ENCODE measurements at places on chromosomes 2 and 18.

DNA sequence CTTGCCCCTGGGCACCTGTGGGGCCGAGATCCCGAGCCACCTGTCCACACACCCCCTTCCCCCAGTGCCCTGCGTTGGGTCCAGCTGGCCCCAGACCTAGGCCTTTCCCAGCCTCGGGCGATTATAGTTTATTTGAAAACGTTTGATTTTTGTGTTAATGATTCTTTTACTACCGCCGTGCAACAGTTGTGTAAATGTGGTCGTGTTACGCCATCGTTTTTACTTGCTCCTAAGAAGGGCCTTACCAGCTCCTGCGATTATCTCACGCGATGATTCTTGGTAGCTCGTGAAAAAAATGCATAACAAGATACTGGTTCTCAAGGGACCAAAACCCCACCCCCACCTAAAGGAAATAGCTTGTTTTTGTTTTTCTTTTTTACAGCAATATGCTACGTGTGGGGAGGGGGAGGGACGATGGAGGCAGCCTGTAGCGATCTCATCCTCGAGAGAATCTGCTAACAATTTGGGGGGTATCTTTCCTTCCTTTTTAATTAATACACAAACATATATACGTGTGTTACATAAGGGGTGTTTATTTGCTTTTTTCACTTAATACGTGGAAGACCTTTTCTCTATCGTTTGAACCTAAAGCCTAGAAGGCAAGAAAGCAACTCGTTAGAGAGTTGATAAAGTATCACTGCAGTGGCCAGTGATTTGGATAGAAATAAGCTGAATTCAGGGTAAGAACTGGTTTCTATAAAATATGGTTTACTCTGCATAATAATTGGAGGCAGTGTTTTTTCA is 1.0 kb downstream of the ZDBF2 start:
- DNase-seq, result no peak

DNA sequence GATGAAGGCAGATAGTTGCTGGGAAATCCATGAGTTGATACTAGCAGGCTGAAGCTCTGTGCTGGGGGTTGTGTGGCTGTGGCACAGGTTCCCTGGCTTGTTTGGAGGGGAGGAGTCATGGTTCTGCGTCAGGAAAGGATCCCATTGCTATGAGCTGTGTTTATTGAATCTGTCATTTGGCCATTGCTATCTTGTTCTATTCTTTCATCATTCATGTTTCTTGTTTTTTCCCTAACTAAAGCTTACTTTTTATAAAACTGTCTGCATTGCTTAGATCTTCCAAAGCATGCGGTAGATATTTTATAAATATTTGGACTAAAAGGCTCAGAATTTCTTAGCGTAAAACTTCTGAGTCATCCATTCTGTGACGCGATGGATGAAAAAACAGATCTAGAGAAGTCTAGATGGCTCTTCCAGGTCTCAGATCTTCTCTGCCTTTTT is 335.3 kb downstream of the PTPRM start:
- DNase-seq, result no peak

GRCh38 chr2:52072949-52073348 is 1041.0 kb upstream of the NRXN1 start:
- DNase-seq, result no peak

GRCh38 chr2:158753641-158754611 is 41.2 kb upstream of the DAPL1 start:
- no peak for DNase-seq

- no peak for DNase-seq
Measured at GRCh38 chr18:9898792-9899549, 13.2 kb downstream of the TXNDC2 start.
